ENCODE measurements at places on chromosomes 6 and 20.
A peak's percentile ranks its signal among the peaks of the same experiment; 100 is the strongest.

DNA sequence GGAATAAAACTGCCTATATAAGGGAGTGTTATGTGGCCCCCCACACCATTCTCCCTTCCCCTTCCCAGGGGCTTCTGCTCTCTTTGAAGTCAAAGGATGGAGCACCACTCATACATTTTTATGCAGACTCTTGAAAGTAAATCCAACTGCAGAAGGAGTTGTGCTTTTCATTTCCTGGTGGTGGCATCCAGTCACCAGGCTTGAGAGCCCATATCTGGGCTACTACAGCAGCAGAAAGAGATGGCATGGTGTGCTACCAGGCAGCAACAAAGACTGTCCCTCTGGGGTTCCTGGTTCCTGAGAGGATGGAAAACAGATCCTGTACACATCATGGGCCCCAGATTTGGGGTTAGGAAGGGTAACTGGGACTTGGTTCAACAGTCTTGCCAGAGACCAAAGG, 226.4 kb downstream of the CLIC5 start:
- DNase-seq = no peak

DNA sequence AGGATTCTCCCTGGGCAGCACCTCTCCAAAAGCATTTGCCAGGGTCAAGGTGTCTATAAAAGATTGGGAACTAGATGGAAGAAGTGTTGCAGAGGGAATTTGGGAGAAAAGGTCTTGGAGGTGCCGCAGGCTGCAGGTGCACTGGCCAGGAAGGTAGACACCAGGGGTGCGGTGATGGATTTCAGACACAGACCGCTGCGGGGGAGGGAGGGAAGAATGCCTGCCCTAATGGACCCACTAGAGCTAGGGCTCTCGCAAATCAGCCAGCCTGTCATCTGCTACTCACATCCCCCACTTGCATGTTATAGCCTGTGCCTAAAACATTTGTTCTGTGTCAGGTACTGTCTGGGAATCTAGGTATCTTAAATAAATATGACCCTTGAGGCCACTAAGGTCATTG, 193.6 kb upstream of the SLC24A3 start:
- no peak for DNase-seq

GRCh38 chr20:24829649-24830370, 119.3 kb upstream of the CST7 start:
- no peak for DNase-seq

DNA sequence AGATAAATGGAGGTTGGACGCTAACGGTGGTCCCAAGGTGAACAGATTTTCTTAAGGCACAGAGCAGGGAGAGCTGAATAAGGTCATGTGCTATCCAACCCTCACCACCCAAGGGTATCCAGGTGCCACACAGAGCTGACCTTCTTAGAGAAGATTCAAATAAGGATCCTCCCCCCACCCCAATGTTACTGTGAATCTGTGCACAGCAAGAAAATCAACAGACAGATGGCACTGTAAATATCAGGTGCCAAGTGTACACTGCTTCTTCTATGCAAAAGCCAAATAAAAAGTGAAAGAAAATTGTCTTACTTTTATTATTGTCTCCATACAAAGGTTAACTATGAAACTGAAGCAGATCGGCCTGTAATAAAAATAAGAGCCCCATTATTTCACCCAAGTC, 96.9 kb downstream of the PAK5 start:
- no peak for DNase-seq

GRCh38 chr6:145423936-145424335, 311.4 kb downstream of the EPM2A start:
- DNase-seq = no peak

DNA sequence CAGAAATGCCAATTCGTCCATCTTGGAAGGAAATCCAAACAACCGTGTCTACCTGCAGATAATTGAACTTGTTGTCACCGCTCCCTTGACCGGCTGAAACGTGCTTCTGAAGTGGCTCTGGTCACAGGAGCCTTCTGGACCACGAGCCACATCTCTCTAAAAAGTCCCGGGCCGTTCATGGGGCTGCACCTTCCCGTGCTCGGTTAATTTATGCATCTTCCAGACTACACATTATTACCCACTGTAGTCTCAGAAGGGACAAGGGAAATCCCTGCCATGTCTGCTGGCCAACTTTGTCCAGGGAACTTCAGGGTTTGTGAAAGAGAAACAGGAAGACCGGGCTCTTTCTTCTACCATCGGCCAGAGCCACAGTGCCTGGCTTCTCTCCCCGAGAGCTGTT, 63.4 kb upstream of the MPC1 start:
- DNase-seq = no peak

DNA sequence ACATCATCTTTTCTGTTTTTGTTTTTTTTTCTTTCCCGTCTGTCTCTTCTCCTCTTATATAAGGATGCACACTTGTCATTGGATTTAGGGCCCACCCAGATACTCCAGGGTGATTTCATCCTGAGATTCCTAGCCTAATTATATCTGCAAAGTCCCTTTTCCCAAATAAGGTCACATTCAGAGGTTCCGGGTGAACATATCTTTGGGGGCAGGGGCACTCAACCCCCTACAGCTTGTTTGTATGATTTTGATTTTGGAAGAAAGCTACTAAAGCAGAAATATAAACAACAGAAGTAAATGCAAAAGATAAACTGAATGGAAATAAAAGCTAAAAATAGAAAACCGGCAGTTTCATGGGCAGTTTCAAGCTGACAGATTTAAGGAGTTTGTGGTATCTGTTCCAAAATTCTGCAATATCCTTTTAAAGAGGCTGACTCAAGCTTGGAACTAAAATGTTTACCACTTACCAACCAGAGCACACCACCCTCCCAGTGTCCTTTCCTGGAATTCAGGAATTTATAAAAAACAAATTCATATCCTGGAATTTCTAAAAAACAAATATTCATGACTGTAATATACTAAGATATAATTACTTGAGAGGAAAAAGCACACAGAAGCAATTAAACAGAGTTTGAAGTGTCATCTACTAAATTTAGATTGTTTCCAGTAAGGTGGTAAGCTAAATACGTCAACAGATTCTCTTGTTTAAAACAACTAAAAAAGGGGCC, 100.0 kb upstream of the CARMIL1 start:
- DNase-seq = peak; percentile 60

DNA sequence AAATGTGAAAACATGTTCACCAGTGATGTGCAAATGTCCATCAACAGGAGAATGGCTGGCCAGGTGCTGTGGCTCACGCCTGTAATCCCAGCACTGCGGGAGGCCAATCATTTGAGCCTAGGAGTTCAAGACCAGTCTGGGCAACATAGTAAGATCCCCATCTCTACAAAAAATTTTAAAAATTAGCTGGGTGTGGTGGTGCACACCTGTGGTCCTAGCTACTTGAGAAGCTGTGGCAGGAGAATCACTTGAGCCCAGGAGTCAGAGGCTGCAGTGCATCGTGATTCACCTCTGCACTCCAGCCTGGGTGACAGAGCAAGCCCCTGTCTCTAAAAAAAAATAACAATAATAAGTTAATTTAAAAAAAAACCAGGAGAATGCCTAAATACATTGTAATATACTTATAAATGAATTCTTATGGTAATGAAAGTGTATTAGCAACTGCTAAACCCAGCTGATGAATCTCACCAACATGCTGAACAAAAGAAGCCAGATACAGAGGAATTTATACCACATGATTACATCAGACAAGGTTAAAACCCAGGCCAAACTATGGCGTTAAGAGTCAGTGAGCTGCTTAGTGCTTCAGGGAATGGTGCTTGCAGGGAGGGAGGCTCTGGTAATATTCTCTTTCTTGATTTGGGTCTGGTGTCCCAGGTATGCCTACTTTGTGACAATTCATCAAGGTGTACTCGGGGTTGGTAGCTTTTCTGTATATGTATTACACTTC, 36.4 kb downstream of the RPP40 start:
- DNase-seq = no peak

DNA sequence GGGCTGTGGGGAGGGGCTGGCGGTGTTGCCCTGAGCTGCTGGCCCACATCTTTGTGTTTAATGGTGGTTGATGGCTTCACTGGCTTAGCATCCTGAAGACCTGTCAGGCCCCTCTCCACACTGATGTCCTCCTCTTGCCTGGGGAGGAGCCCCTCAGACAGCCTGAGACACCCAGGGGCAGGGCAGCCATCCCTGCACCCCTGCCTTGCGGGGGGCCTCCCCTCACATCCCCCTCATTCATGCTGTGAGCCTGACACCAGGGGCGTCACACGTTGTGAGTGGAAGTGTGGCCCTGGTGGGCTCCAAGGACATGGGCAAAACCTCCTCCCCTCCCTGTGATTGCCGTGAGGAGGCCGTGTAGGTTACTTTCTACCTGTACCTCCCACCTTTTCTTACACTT, 152.7 kb downstream of the DTNBP1 start:
- DNase-seq = no peak

GRCh38 chr6:169343886-169344749, 90.5 kb upstream of the THBS2 start:
- DNase-seq = no peak

DNA sequence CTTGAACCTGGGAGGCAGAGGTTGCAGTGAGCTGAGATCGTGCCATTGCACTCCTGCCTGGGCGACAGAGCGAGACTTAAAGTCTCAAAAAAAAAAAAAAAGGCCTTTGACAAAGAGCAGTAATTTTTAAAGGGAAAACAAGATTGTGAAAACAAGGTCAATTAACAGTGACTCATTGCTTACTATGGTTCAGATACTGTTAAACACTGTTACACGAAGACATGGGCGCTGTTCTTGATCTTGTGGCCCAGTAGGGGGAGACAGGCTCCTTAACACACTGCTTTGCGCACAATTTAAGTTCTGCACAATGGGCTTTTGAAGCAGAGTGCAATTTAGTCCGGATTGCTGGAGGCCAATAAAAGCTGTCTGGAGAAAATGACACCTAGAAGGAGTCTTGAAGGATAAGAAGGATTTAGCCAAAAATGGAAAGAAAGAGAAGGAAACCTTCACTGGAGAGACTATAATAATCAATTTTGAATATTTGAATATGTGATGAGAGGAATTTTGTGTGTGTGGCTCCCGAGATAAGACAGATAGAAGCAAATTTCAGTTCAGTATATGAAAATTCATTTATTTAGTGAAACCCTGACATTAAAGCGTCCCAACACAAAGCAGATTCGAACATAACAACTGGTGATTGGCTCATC, 6.0 kb upstream of the LATS1 start:
- DNase-seq = peak; percentile 35

DNA sequence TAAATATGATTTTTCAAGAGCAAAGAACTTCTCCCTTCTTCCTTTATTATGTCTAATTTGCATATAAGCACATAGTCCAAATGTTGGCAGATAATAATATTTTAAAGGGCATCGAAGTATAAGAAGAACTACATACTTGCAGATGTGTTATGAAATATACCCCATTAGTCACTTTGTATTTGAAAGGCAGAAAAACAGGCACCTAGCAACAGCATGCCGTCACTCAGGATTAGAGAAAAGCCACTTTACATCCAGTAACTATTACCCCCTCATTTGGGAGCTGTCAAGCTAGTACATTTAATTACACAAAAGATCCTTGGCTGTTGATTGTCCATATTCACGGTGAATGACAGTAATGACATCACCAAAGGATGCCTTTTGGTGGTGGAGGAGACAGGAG, 99.3 kb upstream of the ARMC2 start:
- no peak for DNase-seq

GRCh38 chr6:57021086-57021720, 25.3 kb upstream of the KIAA1586 start:
- DNase-seq = peak; percentile 30

- no peak for DNase-seq
Observed at GRCh38 chr20:58712806-58713731, 20.5 kb downstream of the NPEPL1 start.

DNA sequence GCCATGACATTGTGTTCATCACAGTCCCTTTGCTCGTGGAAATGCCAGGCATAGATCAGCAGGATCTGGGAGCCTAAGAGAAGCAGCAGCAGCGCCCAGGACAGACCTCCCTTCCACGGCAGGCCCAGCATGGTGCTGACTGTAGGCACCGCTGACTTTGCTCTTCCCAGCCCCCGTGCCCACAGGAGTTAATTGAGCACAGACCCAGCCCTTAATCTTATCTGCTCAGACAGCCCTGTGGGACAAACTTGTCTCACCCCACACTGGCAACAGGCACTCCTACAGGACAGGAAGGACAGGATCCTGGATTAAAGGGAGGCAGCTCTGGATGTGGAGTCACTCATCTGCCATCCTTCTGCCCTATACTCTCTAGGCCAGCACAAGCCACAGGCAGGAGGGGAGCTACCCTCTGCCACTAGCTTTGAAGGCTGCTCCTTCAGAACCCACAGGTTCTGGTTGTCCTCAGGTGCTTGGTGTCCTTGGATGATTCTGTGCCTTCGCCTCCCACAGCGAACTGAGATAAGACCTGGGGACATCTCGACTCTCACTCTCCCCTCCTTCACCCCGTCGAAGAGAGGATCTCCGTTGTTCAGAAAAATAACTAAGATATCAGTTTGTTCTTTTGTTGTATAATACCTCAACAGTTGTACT, at the start of gene CST9L:
Gene CST9L, minus strand, starts transcription at position 165 of the 651 bp plus-strand sequence. Its CDS starts 34 bp downstream, at position 131.
- no peak for DNase-seq

DNA sequence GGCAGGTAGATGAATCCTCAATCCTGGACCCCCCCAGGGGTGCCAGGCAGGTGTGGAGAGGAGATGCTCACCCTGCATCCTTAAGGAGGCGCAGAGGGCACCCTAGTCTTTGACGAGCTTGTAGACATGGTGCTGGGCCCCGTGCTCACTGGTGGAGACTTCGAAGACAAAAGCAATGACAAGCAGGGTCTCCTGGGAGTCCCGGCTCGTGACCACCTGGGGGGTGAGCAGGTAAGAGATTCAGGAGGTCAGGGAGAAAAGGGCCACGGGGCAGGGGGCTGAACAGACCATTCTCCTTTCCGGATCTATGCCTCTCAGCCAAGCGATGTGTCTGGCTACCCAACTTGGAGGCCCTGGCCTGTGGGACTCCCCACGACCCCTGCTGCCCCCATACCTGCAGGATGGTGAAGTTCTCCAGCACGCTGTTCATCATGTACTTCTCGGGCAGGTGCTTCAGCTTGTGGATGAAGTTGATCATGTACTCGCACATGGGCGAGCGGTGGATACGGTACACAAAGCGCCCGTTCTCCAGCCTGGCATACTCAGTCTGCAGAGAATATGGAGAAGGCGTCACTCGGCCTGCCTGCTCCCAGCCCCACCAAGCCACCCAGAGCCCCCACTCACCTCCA, 6.9 kb downstream of the RPL10A start:
- DNase-seq = no peak

- DNase-seq = no peak
Observed at GRCh38 chr6:20900389-20901160, 366.3 kb downstream of the CDKAL1 start.

DNA sequence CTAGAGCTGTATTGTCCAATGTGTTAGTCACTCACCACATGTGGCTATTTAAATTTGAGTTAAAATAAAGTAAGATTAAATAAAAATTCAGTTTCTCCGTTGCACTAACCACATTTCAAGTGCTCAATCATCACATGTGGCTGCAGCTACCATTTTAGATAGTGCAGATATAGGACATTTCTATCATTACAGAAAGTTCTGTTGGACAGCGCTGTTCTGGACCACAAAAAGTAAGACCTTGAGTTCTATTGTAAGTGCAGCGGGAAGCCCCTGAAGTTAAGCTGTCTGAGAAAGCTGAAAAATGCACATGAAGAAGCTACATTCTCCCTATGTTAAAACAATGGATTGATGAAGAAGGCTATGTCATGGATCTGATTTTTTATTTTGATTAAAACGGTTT, 1.1 kb downstream of the ORC3 start:
- DNase-seq = no peak
